ENCODE measurements at places on chromosomes 13 and 19. TPM values are rescaled to one million over a fixed set of nuclear protein-coding genes. Genes with fewer than 3 reads are reported as not detected.

Gene ADPRHL1
- 2.8 TPM for polyA plus RNA-seq

Gene SLC17A7
- polyA plus RNA-seq = 0.19 TPM

Gene ZGLP1
- polyA plus RNA-seq = 7.6 TPM

Gene ERICH6B
- 2.1 TPM for polyA plus RNA-seq

GRCh38 chr13:74174810-74175209 is 40.6 kb upstream of the KLF12 start:
- no peaks in the 10 kb centered on the region for H3K27me3 ChIP-seq
- no peaks in the 10 kb centered on the region for H3K4me1 ChIP-seq
- DNase-seq = no peak
- no peak overlapping the region for H3K4me3 ChIP-seq

DNA sequence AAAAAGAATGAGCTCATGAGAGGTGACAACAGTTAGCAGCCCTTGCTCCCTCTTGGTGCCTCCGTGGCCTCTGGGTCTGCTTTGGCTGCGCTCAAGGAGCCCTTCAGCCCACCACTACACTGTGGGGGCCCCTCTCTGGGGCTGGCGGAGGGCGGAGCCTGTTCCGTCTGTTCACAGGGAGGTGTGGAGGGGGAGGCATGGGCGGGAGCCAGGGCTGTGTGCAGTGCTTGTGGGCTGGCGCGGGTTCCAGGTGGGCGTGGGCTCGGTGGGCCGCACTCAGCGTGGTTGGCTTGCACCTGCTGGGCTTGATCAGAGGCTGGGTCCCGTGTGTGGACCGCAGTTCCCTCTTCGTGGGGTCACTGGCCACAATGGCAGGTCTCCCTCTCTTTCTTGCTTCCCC is 953.4 kb upstream of the PRR20A start:
- H3K4me3 ChIP-seq = no peak overlapping the region
- H3K27ac ChIP-seq = no peak overlapping the region
- H3K4me1 ChIP-seq = no peaks in the 10 kb centered on the region
- H3K27me3 ChIP-seq = no peaks in the 10 kb centered on the region

DNA sequence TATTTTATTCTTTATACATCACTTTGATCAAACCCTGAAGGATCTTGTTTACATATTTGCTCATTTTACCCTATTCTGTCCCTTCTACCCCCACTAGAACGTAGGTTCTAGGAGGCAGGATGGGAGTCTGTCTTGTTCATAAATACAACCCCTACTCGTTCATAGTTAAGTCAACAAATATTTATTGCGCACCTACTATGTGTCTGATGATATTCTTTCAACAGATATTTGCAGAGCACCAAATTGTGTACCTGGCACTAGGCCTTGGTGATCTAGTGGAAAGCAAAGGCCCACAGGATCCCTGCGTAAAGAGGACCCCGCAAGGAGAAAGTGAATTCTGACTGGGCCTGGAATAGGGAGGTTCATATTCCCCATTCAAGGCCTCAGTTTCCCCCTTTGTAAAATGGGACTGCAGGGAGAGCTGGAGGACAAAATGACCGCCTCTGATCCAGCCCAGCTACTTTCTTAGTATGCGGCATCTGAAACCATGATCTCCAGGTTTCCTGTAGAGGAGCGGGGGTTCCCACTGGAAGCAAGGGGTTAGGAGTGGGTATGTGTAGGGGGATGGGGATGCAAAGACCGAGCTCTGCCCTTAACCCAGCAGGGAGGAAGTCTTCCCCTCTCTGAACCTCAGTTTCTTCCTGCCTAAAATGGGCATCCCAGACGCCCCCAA is 534 bp upstream of the GEMIN7 start:
- DNase-seq = no peak
- peak overlapping the region; percentile 97 for H3K4me3 ChIP-seq
- no peak overlapping the region for H3K27ac ChIP-seq
- H3K27me3 ChIP-seq = no peaks in the 10 kb centered on the region
- H3K36me3 ChIP-seq = peaks cover 13% of the 10 kb centered on the region

- H3K27me3 ChIP-seq = no peaks in the 10 kb centered on the region
- peaks cover 6% of the 10 kb centered on the region for H3K36me3 ChIP-seq
- no peaks in the 10 kb centered on the region for H3K4me1 ChIP-seq
- no peak for DNase-seq
- H3K4me3 ChIP-seq = no peak overlapping the region
Measured at GRCh38 chr13:45269204-45269603, 68.4 kb upstream of the KCTD4 start.
